ENCODE measurements at places on chromosomes 7 and 10. TPM values are rescaled to one million over a fixed set of nuclear protein-coding genes. Genes with fewer than 3 reads are reported as not detected.

Gene RBM20
- total RNA-seq = 103 TPM

GRCh38 chr10:28012990-28013515 lies 14.2 kb upstream of the ODAD2 start:
- no peak for DNase-seq

DNA sequence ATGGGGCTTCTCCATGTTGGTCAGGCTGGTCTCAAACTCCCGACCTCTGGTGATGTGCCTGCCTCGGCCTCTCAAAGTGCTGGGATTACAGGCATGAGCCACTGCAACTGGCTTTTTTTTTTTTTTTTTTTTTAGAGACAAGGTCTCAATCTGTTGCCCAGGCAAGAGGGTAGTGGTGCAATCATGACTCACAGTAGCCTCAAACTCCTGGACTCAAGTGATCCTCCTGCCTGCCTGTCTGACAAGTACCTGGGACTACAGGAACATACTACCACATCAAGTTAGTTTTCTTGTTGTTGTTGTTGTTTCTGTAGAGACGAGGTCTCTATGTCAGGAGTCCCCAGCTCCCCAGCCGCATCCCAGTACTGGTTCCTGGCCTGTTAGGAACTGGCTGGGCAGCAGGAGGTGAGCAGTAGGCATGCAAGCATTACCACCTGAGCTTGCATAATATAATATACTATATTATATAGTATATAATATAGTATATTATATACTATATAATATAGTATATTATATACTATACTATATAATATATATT lies 55.7 kb downstream of the TPK1 start:
- no peak for DNase-seq

- no peak for DNase-seq
Observed at GRCh38 chr7:48245751-48246472, 74.7 kb downstream of the ABCA13 start.

GRCh38 chr7:72805526-72806494 lies 22.2 kb downstream of the TYW1B start:
- DNase-seq = no peak

Gene OLAH
- 0.35 TPM for total RNA-seq

GRCh38 chr7:64686493-64687184 lies 20.7 kb downstream of the ZNF107 start:
- DNase-seq = peak; percentile 15

Gene RET
- 7.7 TPM for total RNA-seq

Gene CCL24
- total RNA-seq = not detected

DNA sequence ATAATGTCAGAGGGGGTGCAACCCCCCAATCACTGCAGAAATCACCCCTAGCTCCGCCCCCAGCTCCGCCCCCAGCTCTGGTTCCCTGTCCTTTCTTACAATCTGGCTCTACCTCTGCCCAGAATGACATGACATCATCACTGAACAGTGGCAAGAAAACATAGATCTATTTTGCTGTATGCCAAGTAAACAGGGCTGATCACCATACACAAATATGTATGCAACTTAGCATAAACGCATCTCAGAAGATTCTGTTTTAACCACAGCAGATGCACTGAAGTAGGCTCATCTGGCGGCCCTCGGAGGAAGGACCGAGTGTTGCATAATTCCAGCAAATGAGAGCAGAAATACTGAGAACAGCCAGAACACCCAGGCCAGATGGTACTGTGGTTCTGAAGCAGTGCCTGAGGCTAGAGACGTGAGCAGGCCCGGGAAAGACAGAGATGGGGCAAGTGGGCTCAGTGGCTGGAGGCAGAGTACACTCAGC lies 293.3 kb upstream of the KLF14 start:
- peak; percentile 74 for DNase-seq

Gene MAT1A
- 0.19 TPM for total RNA-seq

DNA sequence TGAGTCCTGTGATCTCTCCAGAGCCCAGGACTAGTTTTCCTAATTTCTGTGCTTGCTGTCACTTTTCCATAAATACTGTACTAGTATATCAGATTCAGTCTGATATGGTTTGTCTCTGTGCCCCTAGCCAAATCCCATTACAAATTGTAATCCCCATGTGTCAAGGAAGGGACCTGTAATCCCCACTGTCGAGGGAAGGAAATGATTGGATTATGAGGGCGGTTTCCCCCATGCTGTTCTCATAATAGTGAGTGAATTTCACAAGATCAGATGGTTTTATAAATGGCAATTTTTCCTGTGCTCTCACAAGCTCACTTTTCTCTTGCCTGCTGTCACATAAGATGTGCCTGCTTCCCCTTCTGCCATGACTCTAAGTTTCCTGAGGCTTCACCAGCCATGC lies 54.8 kb upstream of the IFRD1 start:
- DNase-seq = no peak

DNA sequence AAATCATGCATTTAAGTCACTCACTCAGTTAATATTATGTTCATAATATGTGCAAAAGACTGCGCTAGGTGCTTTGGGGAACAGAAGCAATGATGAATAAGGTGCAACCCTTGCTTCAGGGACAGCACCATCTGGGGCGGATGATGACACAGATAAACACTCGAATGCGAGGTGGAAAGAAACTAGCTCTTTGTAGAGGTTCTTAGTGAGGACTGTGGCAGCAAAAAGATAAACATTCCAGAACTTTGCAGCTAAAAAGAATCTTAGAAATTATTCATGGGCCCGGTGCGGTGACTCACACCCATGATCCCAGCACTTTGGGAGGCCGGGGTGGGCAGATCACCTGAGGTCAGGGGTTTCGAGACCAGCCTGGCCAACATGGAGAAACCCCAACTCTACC lies 29.8 kb upstream of the CHST15 start:
- no peak for DNase-seq
